Placental pericyte (primary cell): ENCODE measurements at places on chromosomes 1 and 21. TPM values are rescaled to one million over a fixed set of nuclear protein-coding genes. Genes with fewer than 3 reads are reported as not detected.

Gene EFNA1
- 0.14 TPM in 1 of 2 replicates, not detected in the other for total RNA-seq

Gene SNX7
- 22.5 and 47.5 TPM in 2 replicates for total RNA-seq

Gene WDR64
- not detected in 2 replicates for total RNA-seq

Gene NPHP4
- 7.4 and 8.3 TPM in 2 replicates for total RNA-seq

Gene AMY2B
- total RNA-seq, result 0.66 and 1.9 TPM in 2 replicates

Gene NR1I3
- not detected in 2 replicates for total RNA-seq

Gene ISG15
- 106 and 138 TPM in 2 replicates for total RNA-seq
